T-helper 22 cell (primary cell): ENCODE measurements at places on chromosomes 2 and 18.

GRCh38 chr2:10258326-10258725 lies 44.4 kb upstream of the HPCAL1 start:
- DNase-seq, result no peak

- DNase-seq, result no peak
Measured at GRCh38 chr2:25251422-25252273, 83.3 kb upstream of the POMC start.

DNA sequence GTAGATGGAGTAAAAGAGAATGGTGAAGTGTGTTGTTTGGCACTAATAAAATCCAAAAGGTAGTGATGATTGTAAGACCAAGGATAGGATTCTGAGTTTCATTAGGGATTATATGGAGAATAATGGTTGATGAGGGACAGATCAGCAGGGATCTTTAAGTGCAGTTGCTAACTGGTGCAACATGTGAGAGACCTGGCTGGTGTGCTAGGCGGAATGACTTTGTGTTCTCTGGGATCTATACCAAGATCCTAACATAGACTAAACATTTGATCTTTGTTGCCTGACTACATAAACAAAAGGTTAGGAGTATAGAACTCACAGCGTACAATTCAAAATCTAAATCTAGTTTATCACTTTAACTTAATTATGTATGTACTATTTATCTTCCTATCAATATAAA lies 135.4 kb downstream of the PTRHD1 start:
- no peak for DNase-seq

- no peak for DNase-seq
Measured at GRCh38 chr2:127348426-127349000, 39.3 kb downstream of the MAP3K2 start.

DNA sequence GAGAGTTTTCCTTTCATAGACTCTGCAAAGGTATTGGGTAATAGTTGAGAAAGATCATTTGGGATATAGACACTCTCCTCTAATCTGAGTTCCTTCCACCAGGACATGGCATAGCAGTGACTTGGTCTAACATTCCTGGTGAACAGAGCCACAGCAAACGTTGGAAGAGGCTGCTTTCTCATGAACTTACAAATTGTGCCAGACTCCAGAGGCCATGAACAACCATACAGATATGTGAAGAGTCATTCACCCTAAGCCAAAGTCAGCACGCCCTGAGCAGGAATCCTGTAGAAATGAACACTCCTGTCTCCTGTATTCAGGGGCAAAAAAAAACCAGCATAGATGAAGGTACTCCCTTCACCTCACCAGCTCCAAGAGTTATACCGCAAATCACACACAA lies 152.8 kb downstream of the TMEM18 start:
- DNase-seq, result no peak
